Vagina (tissue), 2 donors: ENCODE measurements at places on chromosomes 13 and 19. TPM values are rescaled to one million over a fixed set of nuclear protein-coding genes. Genes with fewer than 3 reads are reported as not detected.

MBD3L2 gene
- total RNA-seq = not detected

ZSCAN4 gene
- total RNA-seq = not detected

TUBB4A gene
- total RNA-seq = 5.6 TPM

DACH1 gene
- total RNA-seq = 7.9 TPM

FFAR2 gene
- not detected for total RNA-seq

MCOLN1 gene
- total RNA-seq = 20.4 TPM

TPTE2 gene
- not detected for total RNA-seq

ZNF729 gene
- not detected for total RNA-seq

- no peak overlapping the region for H3K4me3 ChIP-seq
- peaks cover 17% of the 10 kb centered on the region for H3K4me1 ChIP-seq
- H3K27ac ChIP-seq = no peak overlapping the region
- no peaks in the 10 kb centered on the region for H3K36me3 ChIP-seq
- H3K27me3 ChIP-seq = no peaks in the 10 kb centered on the region
Measured at GRCh38 chr13:51993713-51994112, 17.5 kb downstream of the ATP7B start.

- no peak overlapping the region for H3K4me3 ChIP-seq
- no peak for DNase-seq
- H3K27me3 ChIP-seq = no peaks in the 10 kb centered on the region
- H3K36me3 ChIP-seq = peaks cover 27% of the 10 kb centered on the region
- no peak overlapping the region for H3K27ac ChIP-seq
- peaks cover 55% of the 10 kb centered on the region for H3K4me1 ChIP-seq
Measured at GRCh38 chr13:114319441-114319913, 5.2 kb downstream of the CHAMP1 start.

DNA sequence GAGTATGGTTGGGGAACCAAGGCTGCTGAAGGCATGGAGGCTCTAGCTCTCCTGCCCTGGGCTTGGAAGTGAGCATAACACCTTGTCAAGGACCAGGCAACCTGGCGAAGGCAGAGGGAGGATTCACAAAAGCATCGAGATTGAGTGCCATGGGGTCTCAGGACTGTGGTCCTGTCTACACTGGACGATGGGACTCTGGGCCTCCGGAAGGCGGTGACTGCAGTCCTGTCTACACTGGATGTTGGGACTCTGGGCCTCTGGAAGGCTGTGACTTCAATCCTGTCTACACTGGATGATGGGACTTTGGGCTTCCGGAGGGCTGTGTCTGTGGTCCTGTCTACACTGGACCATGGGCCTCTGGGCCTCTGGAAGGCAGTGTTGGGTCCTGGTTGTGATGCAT lies 290.4 kb downstream of the TEX29 start:
- no peaks in the 10 kb centered on the region for H3K36me3 ChIP-seq
- no peak overlapping the region for H3K4me3 ChIP-seq
- peak; percentile 89 for DNase-seq
- no peaks in the 10 kb centered on the region for H3K4me1 ChIP-seq

DNA sequence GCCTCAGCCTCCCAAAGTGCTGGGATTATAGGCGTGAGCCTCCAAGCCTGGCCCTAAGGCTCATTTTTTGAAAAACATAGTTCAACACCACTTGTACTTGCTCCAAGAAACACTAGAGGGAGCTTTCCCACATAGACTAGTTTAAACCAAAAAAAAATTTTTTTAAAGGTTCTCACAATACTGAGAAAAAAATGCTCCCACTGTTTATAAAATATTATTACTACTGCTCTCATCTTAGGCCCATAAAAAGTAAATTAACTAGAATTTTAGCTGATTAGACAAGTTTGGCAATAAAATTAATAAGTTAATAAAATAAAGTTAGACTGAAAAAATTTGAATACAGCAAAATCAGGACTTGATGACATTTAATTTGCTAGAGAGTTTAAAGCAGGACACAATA lies 109.5 kb downstream of the TBC1D4 start:
- no peaks in the 10 kb centered on the region for H3K27me3 ChIP-seq
- DNase-seq = no peak
- peaks cover 10% of the 10 kb centered on the region for H3K4me1 ChIP-seq

GRCh38 chr13:102769679-102770078 lies 3.9 kb downstream of the TEX30 start:
- peaks cover 16% of the 10 kb centered on the region for H3K4me1 ChIP-seq
- peaks cover 6% of the 10 kb centered on the region for H3K36me3 ChIP-seq
- H3K4me3 ChIP-seq = no peak overlapping the region
- no peaks in the 10 kb centered on the region for H3K27me3 ChIP-seq

GRCh38 chr19:3725121-3725520 lies 16.9 kb downstream of the TJP3 start:
- peaks cover 12% of the 10 kb centered on the region for H3K4me1 ChIP-seq
- no peak for DNase-seq
- H3K4me3 ChIP-seq = no peak overlapping the region
- H3K36me3 ChIP-seq = no peaks in the 10 kb centered on the region

DNA sequence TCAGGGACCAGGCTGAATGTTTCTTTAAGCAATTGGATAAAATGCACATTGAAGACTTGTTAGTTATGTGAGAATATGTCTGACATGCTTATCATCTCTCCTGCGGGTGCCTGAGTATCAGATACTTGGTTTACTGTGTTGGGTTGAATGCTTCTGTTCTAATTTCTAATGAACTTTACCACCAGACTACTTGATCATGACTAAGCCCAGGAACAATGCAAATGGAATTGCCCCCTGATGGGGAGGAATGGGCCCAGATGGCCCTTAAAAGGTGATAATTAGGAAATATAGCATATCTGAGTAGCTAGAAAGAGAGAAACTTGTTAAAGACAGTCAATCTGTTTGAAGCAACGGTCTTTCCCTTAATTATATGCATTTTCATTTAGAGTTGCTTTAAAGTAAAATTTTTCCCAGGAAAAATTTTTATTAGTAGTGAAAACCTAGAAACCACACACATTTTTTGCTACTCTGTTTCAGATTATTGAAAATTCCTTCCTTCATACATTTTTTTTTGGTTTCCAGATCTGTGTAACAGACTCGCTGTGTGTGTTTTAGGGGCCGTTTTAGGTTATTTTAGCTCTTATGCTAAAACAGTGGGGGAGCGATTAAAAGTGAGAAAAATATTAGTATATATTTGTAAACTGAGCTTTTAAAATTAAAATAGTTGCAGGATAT lies 186.6 kb downstream of the TM9SF2 start:
- no peaks in the 10 kb centered on the region for H3K4me1 ChIP-seq
- no peak overlapping the region for H3K4me3 ChIP-seq
- H3K27me3 ChIP-seq = no peaks in the 10 kb centered on the region

DNA sequence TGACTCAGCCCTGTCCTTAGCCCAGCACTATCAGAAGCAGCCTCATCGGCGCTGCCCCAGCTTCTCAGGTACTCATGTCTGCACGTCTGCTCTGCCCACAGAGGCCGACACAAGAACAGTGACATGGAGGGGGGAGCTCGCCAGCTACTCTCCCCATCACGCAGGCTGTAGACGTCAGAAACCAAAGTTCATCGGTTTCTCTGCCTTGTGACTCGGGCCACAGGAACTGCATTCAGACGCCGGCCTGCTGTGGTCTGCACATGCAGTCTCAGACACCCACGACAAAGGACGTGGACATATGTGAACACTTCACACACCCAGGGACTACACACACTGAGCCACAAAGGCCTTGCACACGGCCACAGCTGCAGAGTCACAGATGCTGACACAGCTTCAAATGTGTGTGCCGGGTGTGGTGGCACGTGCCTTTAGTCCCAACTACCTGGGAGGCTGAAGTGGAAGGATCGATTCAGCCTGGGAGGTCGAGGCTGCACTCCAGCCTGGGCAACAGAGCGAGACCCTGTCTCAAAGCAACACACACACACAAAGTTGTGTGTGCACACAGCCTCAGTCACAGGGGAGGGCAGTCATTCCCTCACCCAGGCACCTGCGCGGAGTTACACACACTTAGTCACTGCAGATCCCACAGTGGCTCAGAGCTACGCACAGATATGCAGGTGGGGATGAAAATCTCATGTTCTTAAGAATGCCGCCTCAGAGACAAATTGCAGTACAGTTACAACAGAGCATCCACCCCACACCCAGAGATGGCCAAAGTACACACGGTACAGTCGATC lies 4.9 kb upstream of the ZFP36 start:
- H3K36me3 ChIP-seq = no peaks in the 10 kb centered on the region
- peak overlapping the region; percentile 100 for H3K27ac ChIP-seq
- peak overlapping the region; percentile 68 for H3K4me3 ChIP-seq
- H3K27me3 ChIP-seq = no peaks in the 10 kb centered on the region
- no peak for DNase-seq
- peaks cover 74% of the 10 kb centered on the region for H3K4me1 ChIP-seq

DNA sequence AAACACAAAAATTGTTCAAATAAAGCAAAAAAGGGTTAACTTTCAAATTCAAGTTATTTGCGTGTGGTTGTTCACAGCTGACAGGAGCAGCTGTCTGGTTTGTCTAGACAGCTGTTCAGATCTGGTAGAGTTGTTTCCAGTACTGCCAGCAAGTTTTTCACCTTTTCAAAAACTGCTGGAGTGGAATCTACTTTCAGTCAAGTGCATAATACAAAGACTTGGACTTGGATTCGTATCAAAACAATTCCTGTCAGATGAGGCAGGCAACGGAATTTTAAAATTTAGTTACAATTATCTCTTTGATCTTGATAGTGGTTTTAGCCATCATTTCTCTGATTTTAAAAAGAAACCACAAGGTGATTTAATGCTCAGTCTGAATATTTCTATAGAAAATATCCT lies 51.7 kb upstream of the EEF1AKMT1 start:
- no peak overlapping the region for H3K4me3 ChIP-seq
- no peak overlapping the region for H3K27ac ChIP-seq
- no peaks in the 10 kb centered on the region for H3K27me3 ChIP-seq

- H3K27me3 ChIP-seq = no peaks in the 10 kb centered on the region
- no peak overlapping the region for H3K27ac ChIP-seq
- DNase-seq = no peak
- H3K36me3 ChIP-seq = no peaks in the 10 kb centered on the region
Measured at GRCh38 chr13:112270951-112271350, 105.2 kb upstream of the SPACA7 start.

DNA sequence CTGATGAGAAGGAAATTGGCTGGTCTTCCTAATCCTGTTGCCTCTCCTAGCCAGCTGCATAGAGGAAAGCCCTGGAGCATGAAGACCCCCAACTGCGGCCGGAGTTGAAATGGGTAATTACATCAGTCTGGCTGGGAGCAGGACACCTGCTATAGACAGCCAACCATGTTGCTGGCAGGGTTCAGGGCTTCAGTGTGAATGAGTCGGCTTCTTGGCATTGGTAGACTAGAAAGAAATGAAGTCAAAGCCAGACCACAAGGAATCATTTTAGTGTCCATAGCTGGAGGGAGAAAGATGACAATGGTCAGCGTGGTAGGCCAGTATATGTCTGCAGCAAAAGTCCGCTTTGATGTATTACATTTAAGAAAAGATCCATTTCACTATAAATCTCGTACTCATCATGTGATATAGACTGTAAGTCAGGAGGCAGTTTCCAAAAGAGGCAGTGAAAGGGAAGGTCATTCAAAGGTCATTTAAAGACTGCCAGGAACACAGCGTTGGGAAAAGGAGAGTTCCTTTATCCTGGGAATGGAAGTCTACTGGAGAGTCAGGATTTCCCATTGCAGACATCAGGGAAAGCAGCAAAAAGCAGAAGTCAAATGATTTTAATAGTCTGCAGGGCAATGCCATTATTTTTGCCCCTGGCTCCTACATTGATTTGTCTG lies 262.7 kb downstream of the DNAJC15 start:
- DNase-seq = no peak
- no peak overlapping the region for H3K27ac ChIP-seq
- no peak overlapping the region for H3K4me3 ChIP-seq
- no peaks in the 10 kb centered on the region for H3K36me3 ChIP-seq
- peaks cover 17% of the 10 kb centered on the region for H3K4me1 ChIP-seq
- H3K27me3 ChIP-seq = no peaks in the 10 kb centered on the region

- no peak for DNase-seq
- H3K36me3 ChIP-seq = no peaks in the 10 kb centered on the region
- no peaks in the 10 kb centered on the region for H3K27me3 ChIP-seq
- no peak overlapping the region for H3K4me3 ChIP-seq
- peaks cover 3% of the 10 kb centered on the region for H3K4me1 ChIP-seq
- no peak overlapping the region for H3K27ac ChIP-seq
Measured at GRCh38 chr13:20518660-20519100, 7.0 kb downstream of the CRYL1 start.

GRCh38 chr13:85498774-85499173 lies 300.4 kb downstream of the SLITRK6 start:
- no peaks in the 10 kb centered on the region for H3K36me3 ChIP-seq
- H3K4me1 ChIP-seq = no peaks in the 10 kb centered on the region
- no peaks in the 10 kb centered on the region for H3K27me3 ChIP-seq
- H3K4me3 ChIP-seq = no peak overlapping the region

DNA sequence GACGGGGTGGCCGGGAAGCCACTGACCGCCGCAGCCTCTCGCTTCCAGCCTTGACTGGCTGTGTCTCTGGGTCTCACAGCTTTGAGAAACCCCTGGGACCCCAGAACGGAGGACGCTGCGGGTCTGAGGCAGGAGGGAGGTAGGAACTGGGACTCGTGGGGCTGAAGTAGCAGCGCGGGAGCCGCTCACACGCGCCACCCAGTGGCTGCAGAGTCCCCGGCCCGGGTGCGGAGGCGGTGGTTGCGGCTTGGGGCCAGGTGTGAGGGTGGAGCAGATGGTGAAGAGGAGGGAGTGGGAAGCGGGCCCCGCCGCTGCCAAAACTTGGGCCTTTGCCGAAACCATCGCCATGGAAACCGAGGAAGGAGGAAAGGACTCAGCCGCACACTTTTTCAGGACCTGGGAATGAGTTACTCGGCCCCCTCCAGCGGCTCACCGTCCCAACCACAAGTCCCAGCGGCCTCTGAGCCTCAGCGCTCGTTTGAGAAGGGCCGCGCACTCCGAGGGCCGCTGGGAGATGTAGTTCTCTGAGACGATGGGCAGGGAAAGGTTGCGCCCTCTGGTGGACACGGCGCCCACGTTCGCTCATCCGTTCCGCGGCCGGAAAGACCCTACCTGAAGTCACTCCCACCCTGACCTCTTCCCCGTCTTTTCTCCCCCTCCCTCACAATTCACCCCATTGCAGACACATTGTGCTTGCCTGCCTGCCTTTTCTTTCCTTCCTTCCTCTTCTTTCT lies 2.2 kb upstream of the SLC17A7 start:
- no peaks in the 10 kb centered on the region for H3K36me3 ChIP-seq

GRCh38 chr13:34748596-34748995 lies 193.5 kb upstream of the NBEA start:
- H3K4me3 ChIP-seq = no peak overlapping the region
- no peaks in the 10 kb centered on the region for H3K27me3 ChIP-seq
- peaks cover 18% of the 10 kb centered on the region for H3K4me1 ChIP-seq
- peak overlapping the region; percentile 21 for H3K27ac ChIP-seq

- H3K4me1 ChIP-seq = no peaks in the 10 kb centered on the region
- H3K36me3 ChIP-seq = no peaks in the 10 kb centered on the region
- H3K27ac ChIP-seq = no peak overlapping the region
- H3K27me3 ChIP-seq = peaks cover 7% of the 10 kb centered on the region
Measured at GRCh38 chr19:53944933-53945332, 17.8 kb upstream of the CACNG8 start.

DNA sequence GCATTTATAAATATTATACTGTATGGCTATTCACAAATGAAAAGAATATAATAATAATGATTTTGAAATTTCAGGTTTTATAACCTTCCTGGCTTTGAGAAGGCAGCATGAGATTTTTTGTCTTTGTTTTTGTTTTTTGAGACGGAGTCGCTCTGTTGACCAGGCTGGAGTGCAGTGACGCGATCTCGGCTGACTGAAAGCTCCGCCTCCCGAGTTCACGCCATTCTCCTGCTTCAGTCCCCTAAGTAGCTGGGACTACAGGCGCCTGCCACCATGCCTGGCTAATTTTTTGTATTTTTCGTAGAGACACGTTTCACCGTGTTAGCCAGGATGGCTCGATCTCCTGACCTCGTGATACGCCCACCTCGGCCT lies 64.1 kb downstream of the ZNF429 start:
- peak overlapping the region; percentile 68 for H3K27ac ChIP-seq
- peaks cover 11% of the 10 kb centered on the region for H3K4me1 ChIP-seq

- H3K27ac ChIP-seq = no peak overlapping the region
- H3K27me3 ChIP-seq = no peaks in the 10 kb centered on the region
- no peaks in the 10 kb centered on the region for H3K36me3 ChIP-seq
- peaks cover 2% of the 10 kb centered on the region for H3K4me1 ChIP-seq
Measured at GRCh38 chr19:37902668-37903067, 3.7 kb downstream of the WDR87 start.
